ENCODE measurements at places on chromosomes 16 and 17. TPM values are rescaled to one million over a fixed set of nuclear protein-coding genes. Genes with fewer than 3 reads are reported as not detected.

- no peak for DNase-seq
Observed at GRCh38 chr16:21162661-21163151, 4.2 kb downstream of the LDAF1 start.

DNA sequence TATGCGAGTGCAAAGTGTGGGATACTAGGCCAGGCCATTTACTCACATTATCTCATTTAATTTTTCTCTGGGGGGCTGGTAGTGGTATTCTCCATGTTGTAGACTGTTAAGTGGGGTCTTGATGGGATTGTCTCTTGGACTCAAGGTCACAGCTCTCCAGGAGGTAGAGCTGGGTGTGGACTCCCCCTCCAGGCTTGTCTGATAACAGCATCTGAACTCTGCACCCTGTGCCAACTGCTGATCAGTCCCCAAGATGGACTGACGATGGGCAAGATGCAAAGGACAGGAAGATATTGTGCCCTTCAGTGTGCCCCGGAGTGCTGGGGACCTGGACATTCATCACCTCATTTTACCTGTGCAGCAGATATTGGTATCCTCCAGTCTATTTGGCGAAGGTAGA lies 147.8 kb downstream of the MSI2 start:
- no peak for DNase-seq

DNA sequence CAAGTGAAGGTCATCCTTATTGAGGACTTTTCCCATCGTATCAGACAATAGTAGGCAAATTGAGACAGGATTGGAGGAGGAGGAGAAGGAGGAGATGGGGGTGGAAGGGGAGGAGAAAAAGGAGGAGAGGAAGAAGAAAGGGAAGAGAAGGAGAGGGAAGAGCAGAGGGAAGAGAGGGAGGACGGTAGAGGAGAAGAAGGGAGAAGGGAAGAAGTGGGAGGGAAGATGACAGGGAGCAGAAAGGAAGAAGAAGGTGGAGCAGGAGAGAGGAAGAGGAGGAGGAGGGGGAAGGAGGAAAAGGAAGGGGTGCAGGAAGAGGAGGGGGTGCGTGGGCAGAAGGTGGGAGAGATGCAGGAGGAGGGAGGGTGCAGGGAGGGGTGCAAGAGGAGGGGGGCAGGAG lies 26.0 kb downstream of the ABCC6 start:
- DNase-seq, result no peak

DNA sequence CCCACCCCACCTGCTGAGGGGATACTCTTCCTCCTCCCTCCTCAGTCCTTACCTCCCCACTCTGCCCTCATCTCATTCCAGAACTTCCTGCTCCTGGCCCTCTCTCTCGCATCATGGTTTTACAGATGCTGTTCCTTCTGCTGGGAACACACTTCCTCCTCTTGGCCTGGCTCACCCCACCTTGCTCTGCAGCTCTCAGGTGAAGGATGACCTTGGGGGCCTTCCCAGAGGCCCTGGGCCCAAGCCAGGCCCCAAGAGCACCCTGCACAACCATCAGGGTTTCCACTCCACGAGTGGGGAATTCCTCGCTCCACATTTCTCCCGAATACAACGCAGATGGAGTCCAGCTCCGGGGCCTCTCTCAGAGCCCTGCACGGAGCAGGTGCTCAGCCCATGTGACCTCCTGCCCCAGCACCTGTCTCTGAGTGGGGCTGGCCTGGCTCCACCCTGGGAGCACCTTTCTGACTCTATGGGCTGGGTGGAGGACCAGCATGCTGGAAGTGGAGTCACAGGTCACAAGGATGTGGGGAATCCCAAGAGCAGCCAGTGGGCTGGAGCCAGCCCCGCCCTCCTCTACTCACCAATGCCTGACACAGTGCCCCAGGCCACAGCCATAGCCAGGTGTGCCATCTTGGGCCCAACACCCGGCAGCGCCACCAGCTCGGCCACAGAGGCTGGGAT lies 4.5 kb downstream of the NTHL1 start:
- no peak for DNase-seq

GRCh38 chr16:13342675-13343074 lies 441.3 kb downstream of the SHISA9 start:
- no peak for DNase-seq

- no peak for DNase-seq
Observed at GRCh38 chr17:15350777-15351477, 9.5 kb upstream of the TEKT3 start.

Gene OR3A3
- 0.10 TPM for polyA plus RNA-seq

DNA sequence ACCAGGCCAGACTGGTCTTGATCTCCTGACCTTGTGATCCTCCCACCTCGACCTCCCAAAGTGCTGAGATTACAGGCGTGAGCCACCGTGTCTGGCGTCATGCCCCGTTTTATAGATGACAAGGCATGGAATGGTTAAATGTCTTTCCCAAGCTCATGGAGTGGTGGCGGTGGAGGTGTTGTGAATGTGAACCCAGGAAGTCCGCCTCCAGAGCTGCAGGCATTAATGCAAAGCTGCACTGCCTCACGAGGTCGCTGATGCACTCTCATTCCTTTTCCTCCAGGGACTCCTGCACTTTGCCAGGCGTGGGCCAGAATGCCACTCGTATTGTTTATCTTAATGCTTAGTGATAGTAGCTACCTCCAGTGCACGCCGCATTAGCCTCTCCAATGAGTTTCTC lies 149.6 kb downstream of the WWOX start:
- no peak for DNase-seq

DNA sequence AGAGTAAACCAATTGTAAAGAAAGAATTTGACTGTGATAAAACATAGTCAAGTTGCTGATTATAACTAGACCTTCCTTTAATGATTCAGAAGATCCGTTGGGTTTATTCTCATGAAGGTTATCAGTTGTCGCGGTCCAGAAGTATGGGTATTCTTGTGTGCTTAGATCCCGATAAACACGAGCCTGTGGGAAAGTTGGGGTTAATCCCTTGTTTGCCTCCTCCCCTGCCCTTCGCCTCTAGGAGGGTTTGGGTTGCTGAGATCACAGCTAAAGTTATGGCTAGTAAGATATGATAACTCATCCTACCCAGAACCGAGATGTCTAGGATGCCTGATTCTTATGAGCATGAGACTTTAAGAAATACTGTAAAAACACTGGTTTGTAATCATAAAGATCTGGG lies 66.8 kb downstream of the GPRC5B start:
- DNase-seq, result no peak

- DNase-seq, result peak; percentile 85
Observed at GRCh38 chr16:88770461-88771293, 14.3 kb downstream of the PIEZO1 start.

DNA sequence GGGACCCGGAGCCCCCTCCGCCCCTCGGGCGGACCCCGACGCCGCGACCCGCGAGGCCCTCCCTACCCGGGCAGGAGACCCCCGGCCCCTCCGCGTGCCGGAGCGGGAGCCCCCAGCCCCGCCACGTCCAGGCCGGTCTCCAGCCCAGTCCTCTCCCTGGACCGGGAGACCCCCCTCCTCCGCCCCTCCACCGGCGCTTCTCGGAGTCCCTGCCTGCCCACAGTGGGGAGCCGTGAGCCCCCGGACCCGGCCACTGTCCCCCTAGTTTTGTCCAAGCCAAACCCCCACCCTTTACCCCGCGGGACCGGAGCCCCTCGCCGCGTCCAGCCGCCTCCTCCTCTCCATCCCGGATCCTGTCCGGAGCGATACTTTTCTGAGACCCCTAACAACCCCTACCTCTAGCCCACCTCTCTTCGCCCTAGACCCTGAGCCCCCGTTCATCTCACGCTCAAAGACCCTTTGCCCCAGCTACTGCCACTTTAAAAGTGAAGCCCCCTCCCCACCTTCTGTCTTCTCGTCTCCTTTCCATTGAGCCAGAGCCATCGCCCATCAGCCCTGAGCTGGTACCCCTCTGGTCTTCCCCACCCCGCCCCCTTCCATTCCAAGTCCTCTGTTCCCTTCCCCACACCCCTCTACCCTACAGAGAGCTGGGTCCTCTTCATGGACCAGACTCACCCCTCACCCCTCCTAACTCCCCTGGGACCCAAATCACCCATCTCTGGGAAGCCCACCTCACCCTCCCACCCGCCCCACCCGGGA lies 1.0 kb downstream of the NECAB2 start:
- no peak for DNase-seq
